Hypothalamus (tissue), 51 donors: ENCODE measurements at places on chromosomes 12 and 14.

DNA sequence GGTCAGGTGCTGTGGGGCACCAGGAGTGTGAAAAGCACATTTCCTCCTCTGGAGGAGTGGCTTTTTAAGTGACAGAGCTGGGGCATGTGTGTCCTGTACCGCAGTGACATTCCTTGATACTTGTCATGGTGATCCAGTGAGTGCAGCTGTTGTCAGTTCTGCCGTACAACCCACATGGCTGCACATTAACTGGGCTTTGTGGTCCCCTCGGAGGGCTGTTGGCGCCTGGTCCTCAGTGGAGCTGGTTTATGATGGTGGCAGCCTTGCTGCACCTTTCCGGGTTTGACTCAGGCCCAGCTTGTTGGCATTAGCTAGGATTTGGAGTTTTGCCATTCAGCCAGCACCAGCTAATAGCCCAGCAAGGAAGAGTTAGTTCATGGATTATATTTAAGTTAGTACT is 77.0 kb downstream of the SLC25A47 start:
- DNase-seq, result no peak

- no peak for DNase-seq
Observed at GRCh38 chr14:33110737-33111443, 172.2 kb downstream of the NPAS3 start.

- no peak for DNase-seq
Observed at GRCh38 chr12:51913071-51914033, 6.0 kb downstream of the ACVRL1 start.

DNA sequence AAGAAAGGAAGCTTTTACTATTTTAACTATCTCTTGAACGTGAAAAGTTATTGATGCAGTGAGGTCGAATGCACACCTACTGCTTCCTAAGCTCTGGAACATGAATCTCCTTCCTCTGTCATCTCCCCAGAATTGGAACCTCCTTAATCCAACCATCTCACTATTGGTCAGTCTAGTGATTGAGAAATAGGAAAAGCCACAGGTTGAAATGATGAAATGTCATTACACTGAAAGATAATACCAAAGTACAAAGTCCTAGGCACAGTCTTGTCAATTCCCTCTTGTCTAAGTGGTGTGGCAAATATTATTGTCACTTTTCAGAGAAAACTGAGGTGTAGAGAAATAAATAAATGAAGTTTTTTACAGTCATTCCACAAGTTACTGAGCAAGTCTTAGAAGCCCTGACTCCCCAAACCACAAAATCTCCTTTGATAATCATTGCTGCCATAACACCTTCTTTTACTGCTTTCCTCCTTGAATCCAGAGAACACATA is 19.5 kb upstream of the HIGD1C start:
- DNase-seq, result no peak

- DNase-seq, result no peak
Observed at GRCh38 chr14:106276326-106277267, 750.2 kb downstream of the TMEM121 start.

- peak; percentile 60 for DNase-seq
Observed at GRCh38 chr12:1660304-1661187, 30.3 kb upstream of the ADIPOR2 start.

GRCh38 chr12:95626854-95627253 is 75.6 kb upstream of the USP44 start:
- no peak for DNase-seq

DNA sequence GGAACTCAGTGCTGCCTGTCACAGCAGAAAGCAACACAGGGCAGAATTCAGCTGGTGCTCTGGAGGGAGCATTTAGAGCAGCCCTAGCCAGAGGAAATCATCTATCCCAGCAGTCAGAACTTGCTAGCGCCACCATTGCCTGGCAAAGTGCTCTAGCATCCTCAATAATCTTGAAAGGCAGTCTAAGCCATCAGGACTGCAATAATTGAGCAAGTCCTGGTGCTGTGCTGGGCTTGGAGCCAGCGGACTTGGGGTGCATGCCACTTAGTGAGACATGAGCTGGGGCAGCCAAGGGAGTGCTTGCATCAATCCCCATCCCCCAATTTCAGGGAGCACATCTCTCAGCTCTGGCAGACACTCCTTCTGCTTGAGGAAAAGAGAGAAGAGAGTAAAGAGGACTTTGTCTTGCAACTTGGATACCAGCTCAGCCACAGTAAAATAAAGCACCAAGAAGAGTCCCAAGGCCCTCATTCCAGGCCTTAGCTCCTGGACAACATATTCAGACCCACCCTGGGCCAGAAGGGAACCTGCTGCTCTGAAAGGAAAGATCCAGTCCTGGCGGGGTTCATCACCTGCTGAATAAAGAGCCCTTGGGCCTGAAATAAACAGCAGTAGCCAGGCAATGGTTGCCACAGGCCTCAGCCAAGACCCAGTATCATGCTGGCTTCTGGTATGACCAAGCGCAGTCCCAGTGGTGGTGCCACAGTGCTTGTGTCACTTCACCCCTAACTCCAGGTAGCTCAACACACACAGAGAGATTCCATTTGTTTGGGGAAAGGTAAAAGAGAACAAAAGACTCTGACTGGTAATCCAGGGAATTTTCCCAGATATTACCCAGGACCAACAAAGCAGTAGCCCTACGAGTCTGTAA is 44.5 kb upstream of the ZDHHC17 start:
- DNase-seq, result peak; percentile 81

- no peak for DNase-seq
Observed at GRCh38 chr14:69443296-69443805, 41.2 kb upstream of the PLEKHD1 start.

DNA sequence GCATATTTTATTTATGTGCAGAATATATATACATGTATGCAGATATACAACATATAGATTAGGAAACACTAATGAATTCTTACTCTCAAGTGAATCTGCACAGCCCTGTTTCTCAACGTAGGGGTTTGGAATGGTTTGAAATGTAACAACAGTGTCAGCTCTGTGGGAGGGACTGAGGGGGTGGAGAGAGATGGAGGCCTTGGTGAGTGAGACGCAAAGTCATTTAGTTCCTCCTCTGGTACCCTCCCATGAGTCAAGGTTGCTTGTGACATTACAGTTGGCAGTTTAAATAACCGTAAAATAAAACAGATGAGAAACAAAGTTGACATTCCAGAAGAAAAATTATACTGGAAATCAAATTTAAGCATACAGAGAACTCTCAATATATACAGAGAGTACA is 313.0 kb upstream of the PRKD1 start:
- no peak for DNase-seq

DNA sequence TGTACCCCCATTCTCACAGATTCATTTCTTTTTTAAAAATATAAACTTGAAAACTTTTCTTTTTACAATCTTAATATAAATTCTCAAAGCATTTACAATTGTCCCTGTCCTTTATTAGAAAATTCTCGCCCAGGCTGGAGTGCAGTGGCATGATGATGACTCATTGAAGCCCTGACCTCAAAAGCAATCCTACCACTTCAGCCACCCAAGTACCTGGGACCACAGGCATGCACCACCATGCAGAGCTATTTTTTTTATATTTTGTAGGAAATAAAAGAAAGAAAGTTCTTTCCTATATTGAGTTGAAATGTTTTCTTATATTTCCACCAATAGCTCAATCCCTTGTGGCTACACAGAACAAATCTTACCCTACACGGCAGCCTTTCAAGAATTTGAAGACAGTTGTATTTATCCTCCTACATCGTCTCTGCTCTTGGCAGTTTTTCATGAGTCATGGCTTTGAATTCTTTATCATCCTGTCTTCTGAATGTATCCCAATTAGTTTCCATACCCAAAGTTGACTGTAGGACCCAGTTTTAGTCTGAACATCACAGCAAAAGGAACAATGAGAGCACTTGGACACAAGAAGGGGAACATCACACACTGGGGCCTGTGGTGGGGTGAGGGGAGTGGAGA is 52.4 kb downstream of the SYT1 start:
- no peak for DNase-seq

DNA sequence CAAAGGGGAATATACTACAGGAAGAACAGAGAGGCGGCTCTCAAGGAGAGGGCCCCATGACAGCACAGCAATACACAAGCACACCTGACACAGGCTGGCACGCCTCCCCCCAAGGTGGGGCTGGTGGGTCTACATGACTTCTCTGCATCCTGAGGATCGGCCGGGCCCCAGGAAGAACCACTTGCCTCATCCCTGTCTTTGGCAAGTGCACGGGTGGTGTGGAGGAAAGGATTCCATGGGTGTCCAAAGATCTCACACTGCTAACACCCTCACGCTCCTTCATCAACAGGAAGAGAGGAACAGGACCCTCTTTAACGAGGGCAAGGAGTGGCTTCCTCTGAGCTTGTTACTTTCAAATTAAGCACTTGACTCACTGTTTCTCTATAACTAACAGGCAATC is 7.3 kb downstream of the VAMP1 start:
- no peak for DNase-seq

DNA sequence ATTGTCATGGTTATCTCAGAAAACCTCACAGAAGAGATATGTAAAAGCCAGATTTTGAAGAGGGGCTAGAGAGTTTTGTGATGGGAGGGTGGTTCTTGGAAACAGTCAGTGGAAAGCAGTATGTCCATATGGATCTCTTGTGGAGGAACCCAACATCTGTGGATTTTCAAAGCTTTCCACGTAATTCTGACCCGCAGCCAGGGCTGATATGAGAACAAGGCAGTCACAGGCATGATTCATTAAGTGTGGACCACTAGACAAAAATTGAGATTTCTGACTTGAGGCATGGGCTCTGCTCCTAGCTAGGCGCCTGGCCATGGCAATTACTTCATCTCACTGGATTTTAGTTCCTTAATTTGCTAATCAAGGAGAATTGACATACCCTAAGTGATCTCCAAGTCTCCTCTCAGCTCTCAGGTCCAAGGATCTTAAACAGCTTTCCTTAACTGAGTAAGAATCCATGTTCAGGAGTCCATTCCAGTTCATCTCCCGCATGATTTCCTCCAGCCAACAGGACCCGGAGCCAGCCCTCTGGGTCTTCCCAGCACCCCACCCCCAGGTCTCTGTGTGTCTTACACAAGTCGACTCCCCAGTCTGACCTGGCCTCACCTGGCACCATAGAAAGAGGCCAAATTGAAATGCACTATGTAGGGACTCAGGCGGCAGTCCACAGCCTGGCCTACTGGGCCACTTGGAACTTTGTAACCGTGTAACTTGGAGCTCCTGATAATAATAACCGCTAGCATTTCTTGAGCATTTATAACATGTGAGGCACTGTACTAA is 176.3 kb upstream of the PARP11 start:
- no peak for DNase-seq

GRCh38 chr12:102480406-102480805 is at the start of gene IGF1:
IGF1 (minus strand) TSS chr12:102480563; CDS start chr12:102480381, 182 bp downstream.
- no peak for DNase-seq
